ENCODE measurements at places on chromosomes 2 and 18.

- no peak for DNase-seq
These were observed 52.1 kb downstream of the NFATC1 start for GRCh38 chr18:79447703-79448367.

DNA sequence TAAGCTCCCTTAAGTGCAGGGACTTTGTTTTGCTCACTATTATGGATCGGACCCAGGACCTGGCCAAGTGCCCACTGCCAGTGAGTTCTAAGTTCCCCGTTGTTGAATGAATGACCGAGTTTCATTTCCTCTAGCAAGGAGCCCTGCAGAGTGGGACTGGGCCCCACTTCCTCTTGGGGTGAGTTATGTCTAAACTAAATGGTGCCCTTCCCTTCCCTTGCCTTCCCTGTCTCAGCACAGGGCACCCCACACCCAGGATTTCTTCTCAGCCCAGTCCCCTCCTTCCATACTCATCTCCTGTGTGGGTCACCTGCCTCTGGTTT lies 195.3 kb upstream of the HS6ST1 start:
- DNase-seq = no peak

- DNase-seq = no peak
These were observed 324.8 kb downstream of the PARD3B start for GRCh38 chr2:204870053-204870452.

GRCh38 chr18:12307701-12308385 lies at the start of gene TUBB6:
Gene TUBB6, plus strand, starts transcription at chr18:12308241. Its CDS starts 52 bp downstream, at chr18:12308293.
- no peak for DNase-seq

GRCh38 chr2:105849431-105850179 lies 104.9 kb downstream of the NCK2 start:
- no peak for DNase-seq

DNA sequence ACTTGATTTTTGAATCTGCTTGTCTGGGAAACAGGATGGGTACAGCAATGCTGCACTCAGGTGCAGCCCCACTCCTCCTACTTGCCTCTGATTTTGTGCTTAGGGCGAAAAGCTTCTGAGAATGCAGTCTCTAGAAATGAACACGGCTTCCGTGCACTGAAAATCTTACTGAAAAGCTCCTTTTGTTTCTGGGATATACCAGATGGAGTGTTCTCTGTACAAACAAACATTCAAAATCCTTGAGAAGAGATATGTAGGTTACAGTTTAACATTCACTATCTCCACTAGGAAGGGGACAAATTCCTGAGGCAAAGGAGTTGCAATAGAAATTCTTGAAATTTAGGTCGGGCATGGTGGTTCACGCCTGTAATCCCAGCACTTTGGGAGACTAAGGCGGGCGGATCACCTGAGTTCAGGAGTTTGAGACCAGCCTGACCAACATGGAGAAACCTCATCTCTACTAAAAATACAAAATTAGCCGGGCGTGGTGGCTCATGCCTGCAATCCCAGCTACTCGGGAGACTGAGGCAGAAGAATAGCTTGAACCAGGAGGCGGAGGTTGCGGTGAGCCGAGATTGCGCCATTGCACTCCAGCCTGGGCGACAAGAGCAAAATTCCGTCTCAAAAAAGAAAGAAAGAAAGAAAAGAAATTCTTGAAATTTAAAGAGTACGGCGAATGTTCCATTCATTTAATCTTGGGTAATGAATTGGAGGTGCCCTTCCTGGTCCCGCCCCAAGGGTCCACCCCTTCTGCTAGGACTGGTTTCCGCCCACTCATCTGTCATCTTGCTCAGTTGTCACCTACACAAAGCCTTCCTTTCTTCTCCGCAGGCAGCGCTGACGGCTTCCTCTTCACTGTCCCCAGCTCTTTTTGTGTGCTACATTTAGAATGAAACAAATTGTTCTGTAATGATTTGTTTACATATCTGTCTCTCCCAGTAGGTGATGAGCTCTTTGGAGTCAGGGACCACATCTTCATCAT lies 92.4 kb downstream of the SOCS6 start:
- DNase-seq = peak; percentile 41

Measured in NCI-H1930 (cell line).